ENCODE measurements at places on chromosomes 3 and 15. TPM values are rescaled to one million over a fixed set of nuclear protein-coding genes. Genes with fewer than 3 reads are reported as not detected.

Gene ERICH6
- total RNA-seq: not detected

Gene PP2D1
- total RNA-seq: not detected

Gene GRIP2
- total RNA-seq: 1.2 TPM

Gene SPINK8
- total RNA-seq: not detected

- DNase-seq: no peak
- no peaks in the 10 kb centered on the region for H3K27me3 ChIP-seq
- H3K4me3 ChIP-seq: no peak overlapping the region
Observed at GRCh38 chr15:33670567-33670966, 297.7 kb upstream of the CHRM5 start.

DNA sequence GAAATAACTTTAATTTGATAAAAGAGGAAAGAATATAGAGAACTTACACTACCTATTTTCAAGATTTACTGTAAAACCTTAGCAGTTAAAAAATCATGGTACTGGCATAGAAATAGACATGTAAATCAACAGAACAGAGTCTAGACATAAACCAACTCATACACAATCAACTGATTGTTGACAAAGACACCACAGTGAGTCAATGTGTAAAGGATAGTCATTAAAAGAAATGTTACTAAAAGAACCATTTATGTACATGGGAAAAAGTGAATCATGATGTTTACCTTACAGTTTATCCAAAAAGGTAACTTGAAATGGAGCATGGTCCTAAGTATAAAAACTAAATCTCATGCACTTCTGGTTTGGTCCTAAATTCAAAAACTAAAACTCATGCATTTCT lies 847.4 kb downstream of the IGSF11 start:
- H3K27me3 ChIP-seq: no peaks in the 10 kb centered on the region
- H3K36me3 ChIP-seq: no peaks in the 10 kb centered on the region
- DNase-seq: no peak
- no peaks in the 10 kb centered on the region for H3K4me1 ChIP-seq
- no peak overlapping the region for H3K4me3 ChIP-seq

- no peak overlapping the region for H3K27ac ChIP-seq
- H3K4me1 ChIP-seq: no peaks in the 10 kb centered on the region
- no peaks in the 10 kb centered on the region for H3K27me3 ChIP-seq
- peak; percentile 23 for DNase-seq
Observed at GRCh38 chr15:73897441-73898261, 24.3 kb downstream of the TBC1D21 start.

Gene TTLL13
- total RNA-seq: 0.41 TPM

GRCh38 chr3:126034481-126035361 lies 49.2 kb downstream of the SLC41A3 start:
- no peaks in the 10 kb centered on the region for H3K27me3 ChIP-seq
- no peaks in the 10 kb centered on the region for H3K36me3 ChIP-seq
- no peak overlapping the region for H3K4me3 ChIP-seq
- H3K27ac ChIP-seq: peak overlapping the region; percentile 73
- H3K4me1 ChIP-seq: peaks cover 5% of the 10 kb centered on the region
- no peak for DNase-seq

GRCh38 chr15:80743189-80743833 lies 35.9 kb upstream of the CEMIP start:
- H3K4me1 ChIP-seq: no peaks in the 10 kb centered on the region
- DNase-seq: no peak

Gene B3GALNT1
- 14.3 TPM for total RNA-seq

Gene SPATA16
- not detected for total RNA-seq

- DNase-seq: no peak
- H3K27ac ChIP-seq: no peak overlapping the region
- no peaks in the 10 kb centered on the region for H3K4me1 ChIP-seq
Observed at GRCh38 chr3:54882129-54882833, 45.6 kb downstream of the LRTM1 start.

GRCh38 chr3:73529308-73530021 lies 95.3 kb downstream of the PDZRN3 start:
- no peaks in the 10 kb centered on the region for H3K27me3 ChIP-seq
- no peak overlapping the region for H3K4me3 ChIP-seq
- no peaks in the 10 kb centered on the region for H3K36me3 ChIP-seq
- peak overlapping the region; percentile 26 for H3K27ac ChIP-seq
- DNase-seq: no peak

Gene NOX5
- total RNA-seq: not detected

- no peaks in the 10 kb centered on the region for H3K27me3 ChIP-seq
- no peak overlapping the region for H3K27ac ChIP-seq
- H3K36me3 ChIP-seq: no peaks in the 10 kb centered on the region
- no peaks in the 10 kb centered on the region for H3K4me1 ChIP-seq
Observed at GRCh38 chr3:116663161-116664110, 46.1 kb upstream of the TUSC7 start.

DNA sequence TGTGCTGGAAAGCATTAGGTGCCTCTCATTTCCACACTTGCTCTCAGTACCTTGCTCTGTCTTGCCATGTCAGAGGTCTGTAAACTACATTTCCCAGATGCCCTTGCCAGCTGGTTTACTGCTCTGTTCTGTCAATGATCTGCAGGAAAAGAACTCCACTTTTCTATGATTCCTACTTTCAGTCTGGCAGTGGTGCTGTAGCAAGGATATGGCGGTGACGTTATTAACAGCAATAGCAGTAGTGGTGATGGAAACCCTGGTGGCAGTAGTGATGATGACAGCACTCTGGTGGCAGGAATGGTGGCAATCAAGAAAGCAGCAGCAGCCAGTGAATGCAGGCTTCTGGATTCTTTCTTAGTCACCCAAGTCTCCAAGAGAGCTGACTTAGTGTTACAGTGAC lies 665.2 kb downstream of the DIPK2A start:
- no peaks in the 10 kb centered on the region for H3K36me3 ChIP-seq
- no peak overlapping the region for H3K27ac ChIP-seq
- no peaks in the 10 kb centered on the region for H3K4me1 ChIP-seq
- no peaks in the 10 kb centered on the region for H3K27me3 ChIP-seq
- no peak for DNase-seq

Gene ARPC4
- 44.7 TPM for total RNA-seq

- DNase-seq: peak; percentile 79
- no peaks in the 10 kb centered on the region for H3K27me3 ChIP-seq
- no peaks in the 10 kb centered on the region for H3K36me3 ChIP-seq
- peak overlapping the region; percentile 48 for H3K4me3 ChIP-seq
Observed at GRCh38 chr15:66842710-66843441, 140.8 kb downstream of the SMAD6 start.

GRCh38 chr3:20776286-20776685 lies 590.3 kb upstream of the SGO1 start:
- no peak overlapping the region for H3K27ac ChIP-seq
- no peak overlapping the region for H3K4me3 ChIP-seq
- no peaks in the 10 kb centered on the region for H3K4me1 ChIP-seq
- no peaks in the 10 kb centered on the region for H3K27me3 ChIP-seq
- DNase-seq: no peak
- no peaks in the 10 kb centered on the region for H3K36me3 ChIP-seq

GRCh38 chr3:171172070-171172469 lies 145.6 kb upstream of the SLC2A2 start:
- no peaks in the 10 kb centered on the region for H3K4me1 ChIP-seq
- no peaks in the 10 kb centered on the region for H3K36me3 ChIP-seq
- no peak overlapping the region for H3K27ac ChIP-seq
- DNase-seq: no peak
- H3K27me3 ChIP-seq: no peaks in the 10 kb centered on the region

DNA sequence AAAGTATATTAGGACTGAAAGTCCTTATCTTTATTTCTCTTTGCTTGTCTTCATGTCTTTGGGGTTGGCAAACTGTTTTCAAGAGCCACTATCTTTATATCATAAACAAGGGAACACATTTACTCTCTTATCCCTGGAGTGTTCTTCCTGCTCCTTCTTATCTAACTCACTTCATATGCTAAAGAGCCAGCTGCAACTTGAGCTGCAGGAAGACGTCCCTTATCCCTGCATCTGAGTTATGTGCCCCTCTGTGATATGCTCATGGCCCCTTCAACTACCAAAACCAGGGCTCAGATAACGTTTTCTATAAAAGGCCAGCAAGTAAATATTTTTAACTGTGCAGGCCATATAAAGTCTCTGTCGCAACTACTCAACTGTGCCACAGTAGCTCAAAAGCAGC lies 137.0 kb upstream of the CRBN start:
- no peak overlapping the region for H3K27ac ChIP-seq
- H3K36me3 ChIP-seq: no peaks in the 10 kb centered on the region
- H3K4me3 ChIP-seq: no peak overlapping the region
- H3K27me3 ChIP-seq: no peaks in the 10 kb centered on the region
- no peaks in the 10 kb centered on the region for H3K4me1 ChIP-seq

DNA sequence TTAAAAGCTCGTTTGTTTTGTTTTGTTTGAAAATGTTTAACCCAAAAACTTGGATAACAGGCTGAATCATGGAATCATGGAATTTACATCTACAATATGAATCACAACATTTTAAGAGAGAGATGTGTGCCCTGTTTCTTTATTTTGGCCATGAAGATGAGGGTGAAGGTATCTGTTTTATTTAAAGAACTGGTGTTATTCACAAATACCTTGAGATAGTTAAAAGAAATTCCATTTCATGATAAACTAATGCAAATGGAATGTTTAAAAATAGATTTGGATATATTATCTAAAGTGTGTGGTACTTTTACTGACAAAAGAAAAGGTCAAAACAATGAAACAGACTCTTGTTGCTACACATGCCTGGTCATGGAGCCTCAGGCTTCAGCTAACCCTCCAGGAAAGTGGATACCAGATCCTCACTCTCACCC lies 486.0 kb upstream of the CFAP20DC start:
- H3K36me3 ChIP-seq: no peaks in the 10 kb centered on the region
- H3K4me3 ChIP-seq: no peak overlapping the region
- no peak for DNase-seq
- H3K27me3 ChIP-seq: no peaks in the 10 kb centered on the region
- H3K4me1 ChIP-seq: no peaks in the 10 kb centered on the region
- peak overlapping the region; percentile 45 for H3K27ac ChIP-seq

- no peaks in the 10 kb centered on the region for H3K27me3 ChIP-seq
- peaks cover 12% of the 10 kb centered on the region for H3K4me1 ChIP-seq
- H3K27ac ChIP-seq: peak overlapping the region; percentile 44
- H3K4me3 ChIP-seq: no peak overlapping the region
Observed at GRCh38 chr3:37766797-37767776, 94.6 kb upstream of the CTDSPL start.

Gene CRABP1
- total RNA-seq: not detected

DNA sequence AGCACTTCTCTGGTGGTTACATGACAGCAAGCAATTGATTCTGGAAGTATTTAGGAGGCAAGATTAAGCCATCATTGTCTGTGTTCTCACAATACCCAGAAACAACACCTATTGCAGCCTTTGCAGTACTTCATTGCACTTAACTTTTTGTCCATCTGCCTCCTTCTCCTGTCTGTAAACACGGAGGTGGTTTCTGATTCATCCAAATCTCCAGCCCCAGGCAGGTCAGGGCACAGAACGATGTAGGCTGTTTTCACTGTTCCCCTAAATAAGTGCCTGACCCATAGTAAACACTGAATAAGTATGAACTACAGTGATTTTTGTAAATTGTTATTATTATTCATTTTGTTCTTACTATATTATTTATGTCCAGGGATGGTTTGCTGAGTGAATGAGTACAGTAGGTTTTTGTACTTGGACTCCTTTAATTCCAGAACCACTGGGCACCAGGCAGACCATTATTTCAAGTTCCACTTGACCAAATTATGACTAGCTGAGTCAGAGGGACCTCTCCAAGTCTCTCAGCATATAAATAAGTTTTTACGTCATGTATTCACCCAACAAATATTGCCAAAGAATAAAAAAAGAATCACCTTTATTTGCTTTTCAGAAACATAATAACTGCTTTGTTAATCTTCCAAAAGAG lies 283.3 kb upstream of the TRIM42 start:
- H3K4me3 ChIP-seq: no peak overlapping the region
- no peaks in the 10 kb centered on the region for H3K36me3 ChIP-seq
- DNase-seq: no peak
- peaks cover 6% of the 10 kb centered on the region for H3K4me1 ChIP-seq
- no peaks in the 10 kb centered on the region for H3K27me3 ChIP-seq
- peak overlapping the region; percentile 11 for H3K27ac ChIP-seq

Gene BOC
- 107 TPM for total RNA-seq

DNA sequence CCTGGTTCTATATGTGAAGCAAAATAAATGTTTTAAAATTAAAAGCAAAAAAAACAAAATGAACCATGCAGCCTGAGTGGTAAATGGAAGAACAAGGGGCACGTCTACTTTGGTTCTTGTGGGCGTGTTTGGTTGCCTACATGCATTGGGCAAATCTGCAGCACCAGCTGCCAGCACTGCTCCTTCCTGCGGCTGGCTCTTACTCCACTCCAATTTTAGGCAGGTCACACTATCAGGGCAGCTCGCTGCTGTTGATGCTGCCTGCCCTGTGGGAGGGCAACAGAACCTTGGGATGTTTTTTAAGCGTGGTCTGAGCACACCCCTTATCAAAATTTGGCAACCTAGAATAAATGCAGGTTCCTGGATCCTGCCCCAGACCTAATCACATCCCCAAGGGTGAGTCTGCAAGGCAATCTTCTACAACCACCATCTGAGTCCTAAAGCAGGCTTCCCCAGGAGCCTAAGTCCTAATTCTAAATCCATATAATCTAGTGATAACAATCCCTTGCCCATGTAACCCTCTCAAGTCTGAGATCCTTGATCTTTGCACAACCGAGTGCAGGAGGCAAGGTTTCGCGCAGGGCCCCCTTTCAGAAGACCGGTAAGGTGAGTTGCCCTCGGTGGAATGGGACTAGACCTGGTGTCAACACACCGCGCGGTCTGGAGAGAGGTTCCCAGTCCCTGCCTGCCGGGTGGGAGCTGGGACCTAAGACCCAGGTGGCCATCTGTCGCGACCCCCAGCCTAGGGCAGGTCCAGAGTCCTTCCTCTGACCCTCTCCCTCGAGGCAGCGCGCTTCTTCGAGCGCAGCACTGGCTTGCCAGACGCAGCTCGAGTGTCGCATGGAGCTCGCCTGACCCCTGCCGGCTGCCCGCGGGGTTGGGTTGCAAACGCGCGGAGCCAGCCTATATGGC lies 15.9 kb downstream of the IVD start:
- no peak overlapping the region for H3K4me3 ChIP-seq
- peak; percentile 61 for DNase-seq
- no peak overlapping the region for H3K27ac ChIP-seq
- H3K27me3 ChIP-seq: no peaks in the 10 kb centered on the region
- peaks cover 4% of the 10 kb centered on the region for H3K4me1 ChIP-seq

Gene EAF1
- total RNA-seq: 13.2 TPM

GRCh38 chr15:33994005-33994615 lies 25.8 kb downstream of the CHRM5 start:
- no peak for DNase-seq
- no peak overlapping the region for H3K4me3 ChIP-seq
- no peaks in the 10 kb centered on the region for H3K36me3 ChIP-seq

DNA sequence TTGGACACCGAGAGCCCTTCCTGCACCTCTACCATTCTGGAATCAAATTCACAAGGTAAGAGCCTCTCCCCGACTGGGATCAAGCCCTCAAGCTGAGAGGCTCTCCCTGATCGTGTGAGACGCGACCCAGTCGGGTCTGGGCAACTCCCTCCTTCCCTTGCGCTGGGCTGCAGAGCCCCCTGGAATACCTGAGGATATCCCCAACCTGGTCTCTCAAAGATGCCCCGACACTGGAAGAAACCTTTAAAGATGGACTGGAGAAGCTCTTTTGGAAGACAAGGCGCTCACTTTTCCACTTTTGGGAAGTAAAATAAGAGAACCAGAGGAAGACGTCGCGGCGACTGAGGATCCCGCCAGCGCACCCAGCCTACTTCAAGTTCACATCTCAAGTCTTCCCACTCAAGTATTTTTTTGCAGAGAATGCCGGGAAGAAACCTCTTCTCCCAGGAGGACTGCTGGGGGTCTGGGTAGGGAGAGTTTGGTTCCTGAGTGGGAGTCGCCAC lies 33.8 kb downstream of the ZIC4 start:
- H3K36me3 ChIP-seq: no peaks in the 10 kb centered on the region
- no peaks in the 10 kb centered on the region for H3K27me3 ChIP-seq
- no peak overlapping the region for H3K4me3 ChIP-seq
- H3K4me1 ChIP-seq: no peaks in the 10 kb centered on the region
- no peak for DNase-seq

Measured in uterus (tissue), 4 donors.